H9 (cell line): ENCODE measurements at places on chromosomes 7 and 10. TPM values are rescaled to one million over a fixed set of nuclear protein-coding genes. Genes with fewer than 3 reads are reported as not detected.
A peak's percentile ranks its signal among the peaks of the same experiment; 100 is the strongest.

DNA sequence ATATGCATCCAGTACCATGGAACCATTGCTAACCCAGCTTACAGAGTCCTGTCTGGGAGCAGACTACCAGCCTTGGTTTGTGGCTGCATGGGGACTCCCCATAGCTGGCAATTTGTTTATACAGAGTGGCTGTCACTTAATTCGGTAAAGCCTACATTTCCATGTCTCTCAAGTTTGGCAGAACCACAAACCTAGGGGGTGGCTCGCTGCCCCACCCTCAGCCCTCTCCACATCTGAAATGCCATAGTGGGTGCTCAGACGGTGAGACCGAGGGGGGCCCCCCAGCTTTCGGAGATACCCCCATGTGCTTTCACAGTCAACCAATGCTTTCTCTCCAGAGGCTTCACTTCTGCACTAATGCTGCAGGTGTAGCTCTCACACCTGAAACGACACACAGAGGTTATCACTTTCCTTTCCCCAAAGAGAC, 75.5 kb upstream of the KAT6B start:
- no peak for DNase-seq
- no peaks in the 10 kb centered on the region for H3K27me3 ChIP-seq
- H3K36me3 ChIP-seq, result no peaks in the 10 kb centered on the region
- no peaks in the 10 kb centered on the region for H3K4me1 ChIP-seq
- H3K27ac ChIP-seq, result no peak overlapping the region

GRCh38 chr7:149721084-149721601, 52.2 kb downstream of the ZNF467 start:
- H3K36me3 ChIP-seq, result peaks cover 7% of the 10 kb centered on the region
- H3K4me3 ChIP-seq, result no peak overlapping the region
- DNase-seq, result peak; percentile 20

GRCh38 chr7:126690104-126690503, 562.6 kb downstream of the GRM8 start:
- no peaks in the 10 kb centered on the region for H3K4me1 ChIP-seq
- H3K27me3 ChIP-seq, result no peaks in the 10 kb centered on the region
- no peak for DNase-seq
- H3K36me3 ChIP-seq, result peaks cover 2% of the 10 kb centered on the region

DNA sequence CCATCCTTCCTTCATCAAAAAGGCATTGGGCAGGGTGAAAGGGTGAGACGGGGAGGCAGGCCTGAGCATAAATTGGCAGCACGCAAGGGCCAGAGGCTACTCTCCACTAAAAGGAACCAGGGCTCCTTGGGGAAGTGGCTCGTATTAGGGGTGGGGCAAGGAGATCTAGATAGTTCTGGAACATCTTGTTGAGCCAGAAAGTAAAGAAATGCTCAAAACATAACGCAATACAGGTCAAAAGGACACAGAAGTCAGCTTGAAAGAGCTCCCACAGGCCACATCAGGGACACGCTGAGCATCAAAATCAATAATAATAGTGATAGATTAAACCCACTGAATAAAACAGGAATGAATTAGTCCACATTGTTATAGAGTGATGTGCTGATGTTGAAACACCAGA, 203.1 kb downstream of the ELMO1 start:
- peaks cover 9% of the 10 kb centered on the region; the same call in 1 of the 2 replicates for H3K4me1 ChIP-seq
- H3K36me3 ChIP-seq, result peaks cover 3% of the 10 kb centered on the region; the same call in 2 of the 3 replicates
- H3K4me3 ChIP-seq, result no peak overlapping the region
- no peak for DNase-seq

The NEUROD6 gene
- not detected in 2 replicates for total RNA-seq

The INA gene
- total RNA-seq, result 14.0 and 14.3 TPM in 2 replicates

The CHAT gene
- not detected in 2 replicates for total RNA-seq

The ANK3 gene
- total RNA-seq, result 56.0 and 59.6 TPM in 2 replicates
